ENCODE measurements at places on chromosomes 3 and 15.

DNA sequence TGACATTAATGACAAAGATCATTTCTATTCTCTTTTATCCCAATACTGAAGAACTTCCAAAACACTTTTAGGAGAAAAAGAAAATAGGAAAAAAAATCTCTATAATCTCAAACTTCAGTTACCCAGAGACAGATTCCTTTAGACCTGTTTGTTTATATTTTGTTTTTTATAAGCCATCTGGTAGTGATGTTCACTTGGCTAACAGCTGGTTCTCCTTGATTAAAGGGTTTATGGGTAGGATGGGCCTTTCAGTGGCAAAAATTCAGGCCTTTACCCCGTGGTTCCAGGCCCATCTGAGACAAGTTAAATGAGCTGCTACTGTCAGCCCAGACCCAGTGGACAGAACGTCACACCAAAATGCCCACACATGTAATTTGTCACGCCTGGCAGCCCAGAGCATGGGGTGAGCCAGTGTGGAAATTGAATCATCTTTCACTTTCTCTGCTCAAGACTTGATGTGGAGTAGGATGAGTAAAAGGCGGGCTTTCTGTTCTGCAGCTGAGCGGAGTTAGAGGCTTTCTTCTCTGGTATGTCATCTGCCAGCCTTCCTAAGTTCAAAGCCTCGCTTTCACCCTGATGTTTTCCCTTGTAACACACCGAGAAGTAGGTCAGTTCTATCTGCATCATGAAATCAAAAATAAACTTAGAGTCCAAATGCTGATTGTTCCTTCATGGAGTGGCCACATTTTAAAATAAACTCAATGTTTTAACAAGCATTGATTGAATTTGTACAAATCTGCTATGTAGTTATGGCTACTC lies 62.5 kb upstream of the SKOR1 start:
- peak; percentile 44 for DNase-seq

- no peak for DNase-seq
These were observed 42.5 kb upstream of the FMN1 start for GRCh38 chr15:33236841-33237509.

GRCh38 chr3:10242182-10243065 lies 5.8 kb upstream of the TATDN2 start:
- DNase-seq: peak; percentile 57

GRCh38 chr3:13344663-13345062 lies 75.5 kb downstream of the NUP210 start:
- no peak for DNase-seq

- DNase-seq: no peak
These were observed 15.2 kb downstream of the CA12 start for GRCh38 chr15:63366451-63366850.

GRCh38 chr3:157073810-157074209 lies 86.1 kb downstream of the CCNL1 start:
- no peak for DNase-seq

GRCh38 chr3:178971614-178972013 lies 100.0 kb downstream of the ZMAT3 start:
- DNase-seq: no peak

DNA sequence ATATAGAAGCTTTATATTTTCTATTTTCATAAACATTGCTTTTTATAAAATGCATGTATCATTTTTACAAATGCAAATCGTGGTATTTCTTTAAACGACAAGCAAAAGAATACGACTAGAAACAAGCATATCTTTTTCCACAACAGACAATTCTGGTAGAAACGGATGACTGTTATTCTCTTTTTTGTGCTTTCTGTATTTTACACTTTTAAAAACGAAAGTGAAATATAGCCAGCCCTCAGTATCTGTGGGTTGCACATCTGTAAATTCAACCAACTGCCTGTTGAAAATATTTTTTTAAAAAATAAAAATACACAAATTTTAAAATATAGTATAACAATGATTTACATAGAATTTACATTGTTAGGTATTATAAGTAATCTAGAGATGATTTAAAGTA lies 61.3 kb downstream of the PRTG start:
- DNase-seq: no peak

DNA sequence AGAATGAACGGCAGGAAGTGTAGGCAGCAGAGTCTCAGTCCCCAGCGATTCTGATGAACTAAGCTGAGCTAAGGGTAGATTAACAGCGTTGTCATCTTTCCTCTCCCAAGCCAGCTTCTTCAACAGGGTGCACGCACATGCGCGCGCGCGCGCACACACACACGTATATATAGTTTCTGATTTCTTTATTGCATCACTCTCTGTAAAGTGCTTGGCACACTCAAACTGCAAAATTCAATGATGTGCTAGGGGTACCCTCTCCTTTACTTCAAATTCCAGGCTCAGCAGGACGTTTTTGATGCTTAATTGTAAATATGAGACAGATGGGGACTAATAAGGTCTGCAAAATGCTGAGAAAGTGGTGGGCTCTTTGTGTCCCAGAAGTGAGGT lies 26.1 kb upstream of the VPS8 start:
- no peak for DNase-seq

DNA sequence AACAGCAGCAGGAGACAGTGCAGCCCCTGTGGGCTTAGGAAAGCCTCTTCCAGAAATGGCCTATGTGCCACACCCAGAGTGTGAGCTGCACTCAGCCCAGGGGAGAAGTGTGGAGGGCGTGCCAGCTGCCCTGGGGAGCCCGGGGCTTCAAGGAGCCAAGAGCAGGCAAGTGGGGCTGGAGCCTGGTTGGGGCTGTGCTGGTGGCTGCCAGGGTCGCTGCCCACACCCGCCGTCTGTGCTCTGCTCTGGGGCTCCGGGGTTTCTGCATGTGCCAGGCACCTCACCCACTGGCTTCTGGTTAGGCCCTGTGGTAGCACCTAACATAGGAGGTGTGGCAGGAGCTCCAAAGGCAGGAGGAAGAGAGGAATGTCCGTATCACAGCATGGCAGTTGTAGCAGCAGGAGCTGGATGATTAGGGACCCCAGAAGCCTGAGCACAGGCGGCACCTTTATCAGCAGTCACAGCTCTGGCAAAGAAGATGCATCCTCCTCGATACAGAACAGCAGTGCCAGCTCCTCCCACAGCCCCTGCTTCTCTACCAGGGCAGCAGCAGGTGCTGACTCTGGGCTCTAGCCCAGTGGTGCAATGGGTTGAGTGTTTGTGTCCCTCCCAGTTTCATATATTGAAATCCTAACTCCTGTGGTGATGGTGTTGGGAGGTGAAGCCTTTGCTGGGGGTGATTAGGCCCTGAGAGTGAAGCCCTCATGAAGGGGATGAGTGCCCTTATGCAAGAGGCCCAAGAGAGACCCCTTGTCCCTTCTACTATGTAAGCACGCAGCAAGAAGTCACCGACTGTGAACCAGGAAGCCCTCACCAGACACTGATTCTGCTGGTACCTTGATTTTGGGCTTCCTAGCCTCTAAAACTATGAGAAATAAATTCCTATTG lies 70.0 kb upstream of the KLF13 start:
- DNase-seq: no peak

DNA sequence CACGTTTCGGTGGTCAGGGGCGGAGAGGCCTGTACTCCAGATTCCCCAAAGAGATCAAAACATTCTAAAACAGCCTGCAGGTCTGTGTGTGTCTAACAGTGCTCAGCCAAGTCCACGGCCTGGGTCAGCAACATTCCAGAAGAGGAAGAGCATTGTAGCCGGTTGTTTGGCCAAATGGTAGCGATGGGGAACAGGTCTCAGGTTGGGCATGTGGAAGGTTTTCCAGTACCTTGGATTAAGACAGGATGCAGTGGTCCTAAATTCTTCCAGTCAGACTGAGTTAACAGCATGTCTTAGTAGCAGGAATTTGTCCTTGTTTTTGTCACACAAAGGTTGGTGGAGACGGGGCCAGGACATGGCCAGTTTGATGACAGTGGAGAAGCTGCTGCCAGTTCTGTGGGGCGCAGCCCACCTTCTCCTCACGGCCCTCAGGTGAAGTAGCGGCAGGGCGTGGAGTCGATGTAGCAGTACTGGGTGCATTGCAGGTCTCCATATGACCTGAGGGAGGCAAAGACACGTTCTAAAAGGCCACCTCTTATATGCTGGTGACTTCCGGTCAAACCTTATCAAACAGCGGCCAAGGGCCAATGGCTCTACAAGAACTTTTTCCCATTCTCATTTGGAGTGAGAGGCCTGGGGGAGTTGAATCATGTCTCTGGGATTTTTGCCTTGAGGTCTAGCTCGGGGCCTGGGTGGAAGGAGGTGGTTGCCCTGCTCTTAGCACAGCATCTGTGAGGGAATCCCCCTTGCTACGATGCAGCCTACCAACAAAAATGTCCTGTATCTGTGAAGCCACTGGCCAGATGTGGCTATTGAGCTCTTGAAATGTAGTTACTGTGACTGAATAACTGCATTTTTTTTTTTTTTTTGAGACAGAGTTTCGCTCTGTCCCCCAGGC lies 24.1 kb downstream of the EAF1 start:
- no peak for DNase-seq

DNA sequence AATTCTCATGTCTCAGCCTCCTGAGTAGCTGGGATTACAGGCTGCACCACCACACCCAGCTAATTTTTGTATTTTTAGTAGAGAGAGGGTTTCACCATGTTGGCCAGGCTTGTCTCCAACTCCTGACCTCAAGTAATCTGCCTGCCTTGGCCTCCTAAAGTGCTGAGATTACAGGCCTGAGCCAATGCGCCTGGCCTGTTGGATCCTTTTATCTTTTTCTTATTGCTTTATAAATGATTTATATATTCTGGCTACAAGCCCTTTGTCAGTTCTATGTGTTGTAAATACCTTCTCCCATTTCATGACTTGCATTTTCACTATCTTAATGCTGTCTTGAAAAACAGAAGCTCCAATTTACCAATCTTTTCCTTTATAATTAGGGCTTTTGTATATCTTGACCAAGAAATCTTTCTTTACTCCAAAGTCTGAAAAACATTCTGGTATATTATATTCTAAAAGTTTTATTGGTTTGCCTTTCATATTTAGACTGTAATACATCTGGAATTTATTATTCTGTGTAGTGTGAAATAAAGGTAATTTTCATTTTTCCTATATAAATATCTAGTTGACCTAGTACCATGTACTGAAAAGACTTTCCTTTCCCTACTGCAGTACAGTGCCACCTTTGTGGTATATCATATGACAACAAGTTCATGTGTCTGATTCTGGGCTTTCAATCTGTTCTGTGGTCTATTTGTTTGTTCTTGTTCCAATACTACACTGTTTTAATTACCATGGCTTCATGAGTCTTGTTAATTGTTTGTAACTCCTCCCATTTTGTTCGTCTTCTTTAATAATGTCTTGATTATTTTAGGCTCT lies 52.9 kb upstream of the RNU6-1 start:
- no peak for DNase-seq

- no peak for DNase-seq
These were observed 159.8 kb upstream of the NUDT16 start for GRCh38 chr3:131221731-131222130.

All from stimulated activated CD4-positive, alpha-beta T cell treated with anti-CD3 and anti-CD28 coated beads, Interleukin-12 subunit alpha, Interleukin-12 subunit beta, amount 100 ng/mL, for 4 hours (primary cell).